Kidney (tissue), 22 donors: ENCODE measurements at places on chromosomes 7 and 10. TPM values are rescaled to one million over a fixed set of nuclear protein-coding genes. Genes with fewer than 3 reads are reported as not detected.

DNA sequence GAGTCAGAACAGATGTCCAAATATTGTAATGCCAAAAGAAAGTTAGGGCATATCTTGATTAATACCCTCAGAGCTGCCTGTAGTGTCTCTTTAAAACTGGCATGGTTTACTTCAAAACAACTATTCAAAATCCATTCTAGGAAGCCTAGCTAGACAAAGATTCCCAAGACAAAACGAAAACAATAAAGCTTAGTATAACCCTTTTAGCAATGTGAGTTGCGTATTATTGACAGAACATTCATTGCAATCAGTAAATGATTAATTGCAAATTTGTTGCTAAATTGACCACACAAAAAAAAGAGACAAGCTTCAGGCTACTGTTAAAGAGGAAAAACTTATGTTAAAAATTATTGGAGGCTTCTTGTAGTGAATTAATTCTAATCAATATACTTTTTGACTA lies 406.9 kb downstream of the DGKB start:
- no peak for DNase-seq

- peak; percentile 92 for DNase-seq
Measured at GRCh38 chr7:151013733-151014497, 10.4 kb downstream of the ATG9B start.

BUD31 gene
- 79.0 TPM for total RNA-seq

AVPI1 gene
- total RNA-seq = 10.7 TPM
